T follicular helper cell (primary cell): ENCODE measurements at places on chromosomes 2 and 18.

GRCh38 chr2:237411092-237411601 is 2.8 kb downstream of the COL6A3 start:
- no peak for DNase-seq

GRCh38 chr18:14015416-14015815 is 100.1 kb upstream of the MC2R start:
- no peak for DNase-seq

- no peak for DNase-seq
Measured at GRCh38 chr18:46042571-46043123, 29.4 kb downstream of the PSTPIP2 start.

GRCh38 chr2:33123216-33123615 is 176.5 kb downstream of the LTBP1 start:
- DNase-seq = no peak

GRCh38 chr2:174145827-174146226 is 102.5 kb downstream of the OLA1 start:
- DNase-seq = no peak

DNA sequence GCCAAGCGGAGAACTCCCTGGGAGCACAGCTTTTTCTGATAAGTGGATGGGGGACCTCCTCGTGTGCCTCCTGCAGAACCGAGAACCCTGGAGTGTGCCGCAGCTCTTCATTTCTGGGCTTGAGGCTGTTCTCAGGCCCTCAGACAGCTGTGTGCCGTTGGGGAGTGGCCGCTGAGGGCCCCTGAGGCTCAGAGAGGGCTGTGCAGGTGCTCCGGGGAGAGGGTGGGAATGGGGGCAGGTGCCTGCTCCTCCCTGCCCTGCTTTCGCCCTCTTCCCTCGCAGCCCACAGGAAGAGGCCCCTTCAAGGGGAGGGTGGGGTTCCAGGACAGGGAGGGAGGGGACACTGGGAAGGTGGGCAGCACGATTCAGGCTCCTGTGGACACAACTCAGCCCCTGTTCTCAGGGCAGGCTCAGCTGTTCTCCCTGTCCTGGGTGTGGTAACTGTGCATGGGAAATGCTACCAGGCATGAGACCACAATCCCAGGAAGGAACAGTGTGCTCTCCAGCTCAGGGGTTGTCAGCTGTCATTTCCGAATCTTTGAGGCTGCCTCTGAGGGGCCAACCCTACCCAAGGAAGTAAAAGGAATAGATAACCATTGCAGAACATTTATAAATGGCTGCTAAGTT is 11.3 kb downstream of the LCT start:
- DNase-seq = no peak

DNA sequence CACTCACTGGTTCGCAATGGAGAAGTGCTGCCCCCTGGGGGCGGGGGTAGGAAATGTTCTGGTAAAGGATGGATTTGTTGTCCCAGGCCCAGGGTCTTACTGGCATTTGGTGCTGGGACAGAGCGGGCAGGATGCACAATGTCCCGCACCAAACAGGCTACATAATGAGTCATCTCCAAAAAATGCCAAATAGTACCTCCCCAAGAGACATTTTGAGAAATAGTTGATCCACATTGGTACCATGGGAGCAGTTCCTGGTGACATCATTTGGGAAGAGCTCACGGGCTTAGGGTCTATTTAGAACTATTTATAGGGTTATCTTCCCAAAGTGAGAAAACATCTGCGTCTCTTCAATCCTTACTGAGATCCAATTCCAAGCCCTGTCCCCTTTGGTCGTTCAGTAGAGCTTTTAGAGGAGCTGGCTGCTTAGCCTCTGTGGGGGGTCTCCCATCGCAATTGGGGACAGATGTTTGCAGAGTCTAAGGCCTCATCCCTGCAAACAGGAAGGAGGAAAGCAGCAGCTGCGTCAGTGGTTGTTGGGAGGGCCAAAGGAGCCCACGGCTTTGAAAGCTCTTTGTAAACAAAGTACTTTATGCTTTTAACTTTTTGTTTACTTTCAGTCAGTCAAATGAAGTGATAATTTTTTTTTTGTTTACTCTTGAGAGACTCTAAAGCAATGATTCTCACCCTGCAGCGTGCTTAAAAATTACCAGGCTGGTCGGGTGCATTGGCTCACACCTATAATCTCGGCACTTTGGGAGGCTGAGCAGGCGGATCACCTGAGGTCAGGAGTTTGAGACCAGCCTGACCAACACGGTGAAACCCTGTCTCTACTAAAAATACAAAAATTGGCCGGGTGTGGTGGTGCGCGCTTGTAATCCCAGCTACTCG is 49.3 kb downstream of the GREB1 start:
- peak; percentile 38 for DNase-seq

GRCh38 chr2:172742931-172743540 is 7.4 kb downstream of the RAPGEF4 start:
- no peak for DNase-seq

- no peak for DNase-seq
Measured at GRCh38 chr2:241869087-241869961, at the start of gene RTP5. Gene RTP5, plus strand, starts transcription at chr2:241869729. Its CDS starts 28 bp downstream, at chr2:241869757.

- DNase-seq = no peak
Measured at GRCh38 chr18:56702946-56703345, 51.8 kb downstream of the WDR7 start.

DNA sequence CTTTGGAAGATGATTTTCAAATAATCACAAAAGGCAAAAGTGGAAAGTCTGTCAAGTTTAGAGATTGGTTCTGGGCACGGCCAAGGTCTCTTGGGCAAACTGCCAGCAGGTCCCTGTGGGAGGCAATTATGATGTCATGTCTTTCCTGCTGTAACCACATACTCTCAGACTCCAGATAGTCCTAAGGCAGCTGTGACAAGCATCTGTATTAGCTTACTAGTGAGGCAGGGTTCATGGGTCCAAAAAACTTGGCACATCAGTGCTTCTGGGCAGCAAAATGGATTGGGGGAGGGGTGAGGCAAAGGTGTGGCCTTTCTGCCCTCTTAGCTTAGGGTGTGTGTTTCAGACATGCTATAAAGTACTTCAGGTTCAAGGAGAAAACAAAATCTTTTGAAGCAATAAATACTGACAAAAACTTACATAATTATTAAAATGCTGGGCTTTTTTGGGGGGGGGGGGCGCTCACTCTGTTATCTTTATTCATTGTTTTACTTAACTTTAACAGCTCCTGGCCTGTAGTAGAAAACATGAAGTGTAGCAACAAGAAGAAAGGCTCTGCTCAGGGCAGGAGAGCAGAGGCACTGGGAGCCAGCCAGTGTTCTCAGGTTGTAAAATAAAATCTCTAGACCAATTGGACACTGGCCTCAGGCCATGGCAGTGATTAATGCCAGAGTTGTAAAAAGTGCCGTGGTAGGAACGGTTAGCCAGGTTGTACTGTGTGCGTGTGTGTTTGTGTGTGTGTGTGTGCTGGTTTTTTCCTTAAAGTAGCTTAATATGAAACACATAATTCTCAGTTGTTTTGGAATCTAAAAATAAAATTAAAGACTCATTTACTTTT is 14.3 kb upstream of the TANC1 start:
- DNase-seq = no peak

DNA sequence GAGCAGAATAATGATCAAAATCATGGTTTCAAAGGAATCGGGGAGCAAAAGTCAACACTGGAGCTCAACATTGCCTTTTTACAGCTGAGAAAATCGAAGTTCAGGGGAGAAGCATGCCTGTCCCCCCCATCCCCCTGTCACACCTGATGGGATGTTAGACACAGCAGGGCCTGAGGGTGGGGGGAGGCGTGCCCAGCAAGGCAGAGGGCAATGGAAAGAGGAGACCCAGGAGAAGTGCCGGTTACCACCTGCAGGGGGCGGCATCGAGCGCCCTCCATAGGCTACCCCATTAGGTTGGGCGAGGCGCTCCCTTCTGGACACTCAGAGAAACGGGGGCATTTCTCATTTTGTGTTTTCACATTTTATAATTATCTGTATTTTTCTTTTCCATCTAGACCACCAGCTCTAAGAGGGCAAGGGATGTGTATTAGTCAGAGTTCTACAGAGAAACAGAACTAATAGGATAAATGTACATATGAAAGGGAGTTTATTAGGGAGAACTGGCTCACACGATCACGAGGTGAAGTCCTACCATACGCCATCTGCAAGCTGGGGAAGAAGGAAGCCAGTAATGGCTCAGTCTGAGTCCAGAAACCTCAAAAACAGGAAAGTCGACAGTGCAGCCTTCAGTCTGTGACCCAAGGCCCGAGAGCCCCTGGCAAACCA is 271.3 kb downstream of the LRATD1 start:
- DNase-seq = no peak

DNA sequence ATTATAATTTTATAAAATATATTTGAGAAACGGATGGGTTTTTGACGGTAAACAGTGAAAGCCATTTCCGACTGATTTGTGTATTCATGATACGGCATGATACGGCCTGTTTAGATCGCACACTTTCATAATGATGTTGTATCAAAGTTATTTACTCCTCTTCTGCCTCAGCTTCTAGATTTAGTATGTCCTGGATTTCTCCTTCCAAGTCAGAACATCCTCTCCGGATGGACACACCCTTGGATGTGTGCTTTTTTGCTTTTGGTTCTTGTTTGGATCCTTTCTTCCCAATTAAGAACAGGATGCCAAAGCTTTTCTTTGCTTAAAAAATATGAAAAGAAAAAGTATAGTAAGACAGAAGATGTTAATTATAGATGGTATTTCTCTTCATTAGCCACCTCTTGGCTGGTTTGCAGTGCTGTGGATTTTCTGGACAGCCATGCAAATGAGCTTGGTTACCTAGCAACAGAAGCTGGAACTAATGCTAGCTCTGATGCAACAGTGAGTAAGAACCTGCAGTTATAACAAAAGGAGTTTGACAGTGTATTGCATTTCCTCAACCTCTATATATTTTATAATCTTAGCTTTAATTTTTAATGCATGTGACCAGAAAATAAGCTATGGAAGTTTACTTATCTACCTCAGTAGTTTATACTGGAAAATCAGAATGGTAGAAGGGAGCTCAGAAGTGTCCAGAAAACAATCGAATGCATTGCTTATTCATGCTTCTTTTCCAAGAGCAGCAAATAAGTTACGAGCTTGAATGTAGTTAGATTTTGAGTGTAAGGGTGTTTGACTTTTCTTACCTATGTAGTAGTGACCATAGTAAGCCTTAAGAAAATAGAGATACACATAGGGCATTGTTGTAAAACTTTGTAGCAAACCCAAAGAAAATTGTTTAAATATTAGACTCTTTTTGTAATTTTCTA is 27.9 kb downstream of the RMND5A start:
- no peak for DNase-seq

GRCh38 chr2:241903121-241904010 is 33.8 kb downstream of the RTP5 start:
- no peak for DNase-seq

GRCh38 chr2:126885751-126886210 is 12.9 kb upstream of the TEX51 start:
- no peak for DNase-seq

GRCh38 chr2:218371983-218372350 is 10.1 kb upstream of the SLC11A1 start:
- no peak for DNase-seq

DNA sequence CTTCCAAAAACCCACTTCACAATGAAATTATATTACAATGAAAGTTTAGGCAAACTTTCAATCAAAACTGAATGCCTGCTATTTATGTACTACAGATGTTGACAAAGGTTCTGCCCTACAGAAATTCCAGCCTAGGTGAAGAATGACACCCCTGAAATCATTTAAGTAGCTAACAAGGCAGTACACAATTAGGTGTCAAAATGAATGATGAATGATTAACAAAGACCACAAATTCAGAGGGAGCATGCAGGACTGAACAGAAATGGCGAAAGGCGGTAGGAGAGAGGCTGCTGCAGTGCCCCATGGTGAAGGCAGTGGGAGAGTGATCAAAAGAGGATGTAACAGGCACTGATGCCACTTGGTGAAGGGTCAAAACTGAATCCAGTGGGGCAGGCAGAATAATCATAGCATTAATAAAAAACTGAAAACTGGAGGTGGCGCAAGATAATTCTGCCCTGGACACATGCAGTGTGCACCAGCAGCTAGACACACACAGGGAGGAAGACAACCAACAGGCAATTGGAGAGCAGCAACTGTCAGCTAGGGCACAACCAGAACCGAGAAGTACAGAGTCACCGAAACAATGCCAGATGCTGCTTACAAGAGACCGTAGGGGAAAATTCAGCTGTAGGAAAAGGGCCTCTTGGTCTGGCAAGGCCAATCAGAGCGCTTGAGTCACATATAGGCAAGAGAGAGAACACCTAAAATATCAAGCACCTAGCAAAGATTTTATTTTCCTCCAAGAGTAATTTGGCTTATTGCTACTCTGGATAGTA is 4.5 kb downstream of the TMEM131 start:
- DNase-seq = no peak

- no peak for DNase-seq
Measured at GRCh38 chr18:40186677-40187076, 1768.4 kb upstream of the PIK3C3 start.

DNA sequence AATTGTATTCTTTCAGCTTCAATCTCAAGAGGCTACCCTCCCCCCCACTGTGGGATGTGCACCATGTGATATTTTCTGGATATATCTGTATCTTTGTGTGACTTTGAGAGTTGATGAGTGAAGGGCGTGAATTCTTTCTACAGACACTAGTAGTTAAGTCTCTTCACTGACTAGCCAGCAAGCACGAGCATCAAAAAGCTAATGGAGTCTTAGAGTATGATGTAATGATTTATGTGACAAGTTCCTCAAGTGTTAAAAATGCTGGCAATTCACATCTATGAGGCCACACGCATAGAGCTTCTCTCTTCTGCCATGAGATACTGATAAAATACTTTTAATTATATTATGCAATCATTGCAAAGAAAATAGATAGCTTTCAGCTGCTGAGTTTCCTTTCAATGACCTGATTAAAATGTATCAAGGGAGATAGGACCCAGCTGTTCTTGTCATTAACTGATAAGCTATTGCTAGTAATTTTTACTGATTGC is 304.8 kb downstream of the TRIB2 start:
- DNase-seq = no peak

GRCh38 chr2:134258684-134259388 is 5.0 kb downstream of the MGAT5 start:
- DNase-seq = peak; percentile 23

- DNase-seq = no peak
Measured at GRCh38 chr2:181313845-181314244, 143.3 kb upstream of the ITGA4 start.

GRCh38 chr2:84906108-84906899 is 848 bp downstream of the TMSB10 start:
- DNase-seq = no peak

GRCh38 chr18:7855028-7855427 is 287.9 kb downstream of the PTPRM start:
- DNase-seq = no peak

GRCh38 chr2:85485815-85486214 is 53.2 kb upstream of the MAT2A start:
- DNase-seq = no peak

DNA sequence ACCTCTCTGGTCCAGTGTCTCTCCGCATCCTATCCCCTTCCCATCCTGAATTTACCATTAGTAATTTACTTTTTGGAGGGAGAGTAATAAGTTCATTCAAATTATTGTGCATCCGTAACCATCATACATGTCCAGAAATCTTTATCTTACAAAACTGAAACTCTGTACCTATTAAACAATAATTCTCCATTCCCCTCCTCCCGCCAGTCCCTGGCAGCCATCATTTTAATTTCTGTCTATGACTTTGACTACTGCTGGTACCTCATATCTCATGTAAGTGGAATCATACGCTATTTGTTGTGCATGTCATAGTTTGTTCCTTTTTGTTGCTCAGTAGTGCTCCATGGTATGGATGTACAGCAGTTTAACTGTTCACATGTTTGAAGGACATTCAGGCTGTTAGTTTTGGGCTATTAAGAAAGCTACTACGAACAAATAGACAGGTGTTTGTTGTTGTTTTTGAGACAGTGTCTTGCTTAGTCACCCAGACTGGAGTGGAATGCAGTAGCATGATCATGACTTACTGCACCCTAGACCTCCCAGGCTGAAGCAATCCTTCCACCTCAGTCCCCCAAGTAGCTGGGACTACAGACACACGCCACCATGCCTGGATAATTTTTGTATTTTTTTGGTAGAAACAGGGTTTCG is 2.0 kb downstream of the LIMS1 start:
- no peak for DNase-seq
